SJSA1 (cell line): ENCODE measurements at places on chromosomes 3 and 15. TPM values are rescaled to one million over a fixed set of nuclear protein-coding genes. Genes with fewer than 3 reads are reported as not detected.

The CBLB gene
- 2.7 and 5.0 TPM in 2 replicates for total RNA-seq

The AP3B2 gene
- total RNA-seq: 0.11 TPM in 1 of 2 replicates, not detected in the other

The SIDT1 gene
- not detected in 2 replicates for total RNA-seq

The OIP5 gene
- 31.1 and 43.4 TPM in 2 replicates for total RNA-seq

The GJD2 gene
- total RNA-seq: 0.08 TPM in 1 of 2 replicates, not detected in the other

The CDHR4 gene
- total RNA-seq: not detected in 2 replicates

The MGLL gene
- total RNA-seq: 31.9 and 47.7 TPM in 2 replicates

GRCh38 chr15:26928051-26928450, 42.9 kb upstream of the GABRG3 start:
- DNase-seq: no peak

- no peak for DNase-seq
These were observed 457.0 kb downstream of the PLOD2 start for GRCh38 chr3:145704020-145704419.

DNA sequence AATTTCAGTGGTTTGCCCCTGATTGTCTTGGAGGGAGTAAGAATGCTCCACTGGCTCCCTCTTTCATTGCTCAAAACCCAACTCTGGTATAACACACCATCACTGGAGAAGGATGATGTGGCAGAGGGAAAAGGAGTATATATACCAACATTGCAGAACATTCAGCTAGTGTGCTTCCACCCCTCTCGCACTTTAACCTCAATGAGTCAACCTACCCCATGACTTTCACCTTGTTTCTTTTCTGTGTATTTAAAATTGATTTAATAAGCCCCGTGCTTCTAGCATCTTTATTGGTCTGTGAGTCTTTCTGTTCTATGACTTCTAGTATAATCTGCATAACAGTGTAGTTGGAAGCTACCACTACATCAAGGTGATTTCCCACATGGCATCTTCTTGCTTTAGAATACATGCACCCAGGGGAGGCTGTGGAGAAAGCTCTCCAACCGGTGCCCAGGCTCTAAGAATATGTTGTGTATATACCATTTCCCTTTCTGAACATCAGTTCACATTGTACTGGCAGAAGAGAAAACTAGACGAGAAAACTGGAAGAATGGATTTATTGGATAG, 595.1 kb upstream of the TGFBR2 start:
- no peak for DNase-seq

- no peak for DNase-seq
These were observed 16.3 kb upstream of the LCTL start for GRCh38 chr15:66581972-66582537.

DNA sequence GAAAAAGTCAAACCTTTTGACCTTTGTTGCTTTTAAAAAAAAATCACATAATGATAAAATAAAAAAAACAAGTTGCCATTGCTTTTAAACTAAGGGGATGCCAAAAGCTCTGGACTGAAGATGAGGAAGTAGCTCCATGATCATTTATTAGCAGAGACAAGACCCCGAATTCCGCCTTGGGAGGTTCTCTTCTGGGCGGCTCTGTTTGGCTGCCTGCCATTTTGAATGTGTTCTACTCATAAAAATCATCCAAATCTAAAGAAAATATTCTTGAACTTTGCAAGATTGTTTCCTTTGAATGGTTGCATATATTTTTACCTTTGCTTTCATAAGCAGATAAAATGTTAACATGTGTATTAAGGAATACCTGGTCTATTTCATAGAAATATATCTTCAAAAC, 63.8 kb downstream of the NCEH1 start:
- no peak for DNase-seq

- no peak for DNase-seq
These were observed 50.9 kb downstream of the FEM1B start for GRCh38 chr15:68328443-68328842.

DNA sequence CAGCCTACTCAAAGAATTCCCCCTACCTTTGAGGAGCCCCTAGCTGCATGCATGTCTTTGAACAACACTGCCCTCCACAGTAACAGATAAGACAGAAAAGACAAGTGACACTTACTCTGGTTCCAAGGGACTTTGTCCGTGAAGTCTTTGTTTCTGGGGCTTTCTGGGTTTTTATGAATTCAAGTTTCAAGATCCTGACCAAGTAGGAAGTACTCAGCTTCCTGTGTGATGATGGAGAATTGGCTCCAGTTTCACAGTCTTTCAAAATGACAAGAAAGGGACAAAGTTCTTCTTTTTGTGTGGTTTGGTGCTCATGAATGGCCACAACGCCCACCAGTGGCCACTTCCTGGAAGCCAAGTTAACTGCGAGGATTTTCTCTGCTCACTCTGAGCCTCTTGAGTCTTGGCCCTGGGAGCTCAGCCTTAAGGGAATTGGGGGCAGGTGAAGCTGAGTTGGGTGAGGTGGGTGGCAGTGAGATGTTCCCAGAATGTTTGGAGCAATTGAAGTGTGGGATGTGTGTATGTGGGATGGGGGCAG, at the start of gene CCR1:
CCR1 (minus strand) TSS at position 147 of the 538 bp plus-strand sequence. CDS start 4,000 bp downstream, outside the sequence.
- no peak for DNase-seq

DNA sequence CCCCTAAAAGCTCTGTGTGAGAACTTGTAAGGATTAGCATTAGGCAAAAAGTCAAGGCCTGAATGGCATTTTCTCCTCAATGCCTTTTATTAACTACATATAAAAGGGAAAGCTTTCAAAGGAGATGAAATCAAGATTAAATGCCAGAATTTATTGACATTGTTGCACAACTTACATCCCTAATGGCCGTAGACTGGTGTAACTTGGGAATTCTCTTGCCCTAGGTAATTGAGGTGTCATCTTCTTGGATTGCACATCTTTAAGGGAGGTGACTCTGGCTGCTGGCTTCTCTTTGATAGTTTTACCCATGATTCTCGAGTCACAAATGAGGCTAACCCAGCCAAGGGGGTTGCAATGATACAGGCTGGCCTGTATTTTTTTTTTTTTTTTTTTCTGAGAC, 249.1 kb downstream of the TBL1XR1 start:
- DNase-seq: no peak

DNA sequence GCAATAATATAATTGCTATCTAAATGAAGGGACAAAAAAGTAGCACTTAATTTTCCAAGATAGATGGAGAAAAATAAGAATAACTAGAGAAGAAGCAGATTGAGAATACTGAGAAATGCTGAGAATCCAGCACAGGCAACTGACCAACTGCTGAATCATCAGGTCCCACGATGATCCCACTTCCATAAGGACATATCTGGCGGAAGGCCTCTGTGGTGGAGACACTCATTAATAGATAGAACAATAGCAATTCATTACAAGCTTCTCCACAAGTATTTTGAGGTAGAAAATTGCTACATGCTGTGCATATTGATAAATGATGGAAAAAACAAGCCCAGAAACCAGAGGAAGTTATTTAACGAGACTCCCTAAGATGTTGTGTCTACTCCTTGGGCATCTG, 105.9 kb downstream of the DUT start:
- no peak for DNase-seq

DNA sequence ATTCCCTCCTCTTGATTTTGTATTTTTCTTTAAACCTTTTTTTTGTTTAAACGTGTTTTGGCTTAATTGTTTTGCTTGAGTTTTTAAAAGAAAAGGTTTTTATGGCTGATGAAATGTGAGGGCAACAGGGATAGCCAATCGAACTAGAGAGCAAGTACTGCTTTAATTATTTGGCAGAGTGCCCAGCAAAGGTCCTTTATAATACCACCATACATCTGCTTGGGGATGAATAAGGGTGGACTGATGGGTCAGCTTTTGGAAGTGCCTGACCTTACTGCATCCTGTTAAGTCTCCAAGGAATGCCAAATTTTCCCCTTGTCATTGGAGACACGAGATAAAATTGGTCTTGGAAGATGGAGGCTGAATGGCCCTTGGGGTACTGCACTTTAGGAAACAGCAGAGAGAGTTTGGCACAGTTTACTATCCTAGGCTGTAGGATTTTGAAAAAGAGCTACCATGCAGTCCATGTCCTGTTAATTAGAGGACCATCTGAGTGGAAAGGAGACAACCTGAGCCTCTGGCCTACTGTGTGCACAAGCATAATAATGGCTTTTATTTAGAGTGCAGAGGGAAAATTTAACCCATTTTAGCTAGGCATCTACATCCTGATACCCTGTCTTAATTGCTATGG, 19.8 kb upstream of the MTHFS start:
- DNase-seq: no peak

DNA sequence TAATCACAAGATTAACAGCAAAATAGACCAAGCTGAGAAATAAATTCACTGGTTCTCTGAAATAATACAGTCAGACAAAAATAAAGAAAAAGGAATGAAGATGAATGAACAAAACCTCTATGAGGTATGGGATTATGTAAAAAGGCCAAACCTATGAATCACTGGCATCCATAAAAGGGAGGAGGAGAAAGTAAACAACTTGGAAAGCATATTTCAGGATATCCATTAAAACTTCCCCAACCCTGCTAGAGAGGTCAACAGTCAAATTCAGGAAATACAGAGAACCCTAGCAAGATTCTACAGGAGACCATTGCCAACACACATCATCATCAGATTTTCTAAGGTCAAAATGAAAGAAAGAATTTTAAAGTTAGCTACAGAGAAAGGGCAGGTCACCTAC, 649.7 kb upstream of the CBLB start:
- DNase-seq: no peak

DNA sequence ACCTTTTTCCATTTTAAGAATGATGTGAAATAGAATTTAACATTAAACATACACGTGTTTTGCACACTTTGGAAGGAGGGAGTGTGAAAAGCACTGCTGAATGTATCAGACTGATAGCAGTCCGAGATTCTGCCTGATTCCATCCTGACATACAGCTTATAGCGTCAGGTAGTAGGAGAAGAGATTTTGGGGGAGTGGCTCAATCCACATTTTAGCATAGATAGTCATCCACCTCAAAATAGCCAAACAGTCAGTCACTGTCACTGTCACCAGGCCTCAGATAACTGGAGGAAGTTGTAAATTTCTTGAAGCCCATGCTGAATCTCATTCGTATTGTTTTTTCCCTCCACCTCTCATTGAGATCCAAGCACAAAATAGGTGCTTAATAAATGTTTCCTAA, 35.4 kb upstream of the ARHGEF26 start:
- no peak for DNase-seq

GRCh38 chr3:186664119-186664495, 1.7 kb upstream of the HRG start:
- no peak for DNase-seq

- no peak for DNase-seq
These were observed 687.4 kb upstream of the CFAP20DC start for GRCh38 chr3:59737241-59737640.

DNA sequence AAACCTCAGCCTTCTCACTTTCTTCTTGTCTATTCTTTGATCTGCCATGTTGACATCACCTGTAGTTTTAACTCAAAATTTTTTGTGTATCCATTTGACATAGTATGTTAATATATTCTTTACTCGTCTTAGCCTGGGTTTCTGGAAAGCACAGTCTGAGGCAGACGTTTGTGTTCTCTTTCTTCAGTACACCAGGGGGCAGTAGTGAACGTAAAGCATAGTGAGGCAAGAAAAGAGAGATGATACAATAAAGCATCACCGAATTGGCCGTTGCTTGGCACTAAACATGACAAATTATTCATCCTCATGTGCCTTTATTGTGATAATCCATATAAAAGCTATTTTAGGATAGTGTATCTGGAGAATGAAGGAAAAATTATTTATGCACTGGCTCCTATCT, 141.0 kb upstream of the MYRIP start:
- no peak for DNase-seq

DNA sequence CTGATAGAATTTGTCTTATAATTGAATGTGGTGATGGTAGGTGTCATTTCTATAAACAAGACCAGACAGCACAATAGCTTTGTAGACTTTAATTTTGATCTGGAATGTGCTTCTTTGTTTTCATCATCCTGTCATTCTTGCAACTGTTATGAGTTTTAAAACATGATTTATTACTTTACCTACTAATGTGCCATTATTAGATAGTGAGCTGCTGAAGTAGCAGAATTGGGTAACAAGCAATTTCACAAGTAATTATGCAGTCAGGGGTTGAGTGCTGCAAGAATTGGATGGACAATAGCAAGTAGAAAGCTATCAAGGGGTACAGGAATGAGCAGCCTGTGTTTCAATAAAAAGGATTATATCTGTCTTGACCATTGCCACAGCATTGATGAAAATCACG, 975.6 kb downstream of the ROBO1 start:
- DNase-seq: no peak

DNA sequence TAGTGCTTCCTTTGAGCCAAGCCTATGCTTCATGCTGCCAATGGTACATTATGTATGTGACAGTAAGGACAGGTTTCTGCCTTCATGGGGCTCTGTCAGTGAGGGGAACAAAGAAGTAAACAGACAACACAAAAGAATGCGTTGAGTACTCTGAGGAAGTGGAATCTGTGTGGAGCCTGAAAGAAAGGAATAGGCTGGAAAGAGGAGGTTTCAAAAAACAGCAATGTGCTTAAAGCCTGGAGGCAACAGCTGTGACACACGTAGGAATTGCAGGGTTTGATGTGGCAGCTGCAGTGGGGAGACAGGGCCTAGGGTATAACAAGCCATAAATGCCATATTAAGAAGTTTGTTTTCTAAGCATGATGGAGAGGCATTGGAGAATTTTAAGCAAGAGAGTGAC, 316.7 kb downstream of the CLSTN2 start:
- DNase-seq: no peak

- no peak for DNase-seq
These were observed 74.7 kb downstream of the SEC22A start for GRCh38 chr3:123276346-123277006.

GRCh38 chr3:161838021-161838420, 341.4 kb downstream of the OTOL1 start:
- no peak for DNase-seq

DNA sequence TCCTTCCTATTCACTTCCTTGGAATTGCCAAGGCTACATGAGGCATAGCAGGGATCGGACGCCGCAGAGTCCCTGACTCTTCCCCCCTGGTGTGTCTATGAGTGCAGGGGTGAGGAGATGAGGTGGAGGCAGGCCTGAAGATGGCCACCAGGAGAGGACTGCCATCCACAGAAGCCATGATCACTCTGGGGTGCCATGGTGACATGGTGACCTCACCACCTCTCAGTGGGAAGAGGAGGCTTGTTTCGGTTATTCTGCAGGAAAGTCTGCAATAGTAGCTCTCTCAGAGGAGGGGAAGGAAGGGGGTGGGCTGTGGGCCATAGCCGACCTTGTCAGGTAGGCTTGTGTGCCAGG, 57.0 kb upstream of the LIMD1 start:
- DNase-seq: no peak

DNA sequence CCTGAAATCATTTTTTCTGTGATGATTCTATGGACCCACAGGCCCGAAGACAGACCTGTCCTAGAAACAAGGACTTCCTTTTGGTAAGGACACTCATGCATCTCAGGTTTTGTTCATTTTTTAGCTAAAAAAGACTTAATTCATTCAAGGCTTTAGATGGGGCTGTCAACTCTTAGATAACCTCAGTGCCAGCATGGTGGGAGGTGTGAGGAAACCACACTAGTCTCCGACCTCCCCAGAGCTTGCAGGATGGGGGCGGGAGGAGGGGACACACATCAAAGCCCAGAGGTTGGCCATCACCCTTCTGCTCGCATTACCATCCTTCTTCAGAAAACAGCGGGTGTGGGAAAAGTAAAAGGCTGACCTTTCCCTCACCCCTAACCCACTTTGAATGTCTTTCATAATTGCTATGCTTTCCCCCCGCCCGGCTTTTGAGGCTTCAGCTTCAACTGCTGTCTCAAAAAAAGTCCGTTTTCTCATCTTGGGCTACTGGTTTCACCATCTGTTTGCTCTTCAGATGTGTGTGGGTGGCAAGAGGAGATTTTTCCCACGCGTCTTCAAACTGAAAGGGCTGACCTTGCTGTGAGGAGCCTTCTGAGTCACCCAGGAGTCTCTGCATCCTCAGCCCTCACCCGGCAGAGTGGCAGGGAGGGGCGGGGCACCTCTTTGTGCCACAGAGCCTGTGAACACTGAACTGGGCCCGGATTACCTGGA, 27.6 kb upstream of the CXCR6 start:
- peak; percentile 84 for DNase-seq
